ENCODE measurements at places on chromosomes 2 and 18. TPM values are rescaled to one million over a fixed set of nuclear protein-coding genes. Genes with fewer than 3 reads are reported as not detected.

The TEKT4 gene
- not detected for total RNA-seq

The CCT4 gene
- 205 TPM for total RNA-seq

GRCh38 chr18:892316-892715 lies 12.4 kb upstream of the ADCYAP1 start:
- DNase-seq: no peak

- DNase-seq: no peak
Measured at GRCh38 chr2:105073591-105073990, 35.7 kb downstream of the MRPS9 start.

DNA sequence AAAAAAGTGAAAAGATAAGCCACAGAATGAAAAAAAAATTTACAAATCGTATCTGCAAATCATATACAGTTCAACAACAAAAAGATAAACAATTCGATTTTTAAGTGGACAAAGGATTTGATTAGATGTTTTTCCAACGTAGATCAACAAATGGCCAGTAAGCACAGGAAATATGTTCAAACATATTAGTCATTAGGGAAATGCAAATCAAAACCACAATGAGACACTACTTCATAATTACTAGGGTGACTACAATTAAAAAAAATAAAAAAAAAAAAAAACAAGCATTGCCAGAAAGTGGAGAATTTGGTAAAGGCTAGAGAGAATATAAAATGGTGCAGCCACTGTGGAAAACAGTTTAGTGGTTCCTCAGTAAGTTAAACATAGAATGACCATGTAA lies 38.3 kb upstream of the RNU4ATAC start:
- no peak for DNase-seq
